CD4-positive, alpha-beta T cell treated with Interleukin-12 subunit alpha and Interleukin-12 subunit beta, for 1 hour (primary cell): ENCODE measurements at places on chromosomes 1 and 21.

DNA sequence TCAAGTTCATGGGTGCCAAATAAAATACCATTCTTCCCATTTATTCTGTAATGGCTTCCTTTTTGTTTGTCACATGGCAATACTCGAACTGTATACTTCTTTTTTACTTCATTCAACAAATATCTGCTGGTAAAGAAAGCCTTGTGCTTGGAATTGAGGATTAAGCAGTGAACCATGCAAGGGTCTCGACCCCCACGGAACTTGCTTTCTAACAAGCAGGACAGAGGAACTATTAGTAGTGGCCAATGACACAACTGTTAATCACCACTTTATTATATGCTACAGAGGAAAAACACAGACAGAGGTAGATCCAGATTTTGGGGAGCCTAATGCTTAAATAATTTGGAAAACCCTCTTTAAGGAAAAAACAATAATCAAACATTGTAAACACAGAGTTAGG, 542.2 kb downstream of the DPYD start:
- no peak for DNase-seq

GRCh38 chr1:224784265-224785039, 145.0 kb upstream of the DNAH14 start:
- no peak for DNase-seq

GRCh38 chr1:223207293-223208066, 64.4 kb upstream of the TLR5 start:
- DNase-seq: no peak

GRCh38 chr1:167517535-167518330, 596 bp downstream of the CD247 start:
- peak; percentile 84 for DNase-seq

- DNase-seq: no peak
Measured at GRCh38 chr1:18996548-18997177, 40.2 kb upstream of the IFFO2 start.
